ENCODE measurements at places on chromosomes 5 and 9. TPM values are rescaled to one million over a fixed set of nuclear protein-coding genes. Genes with fewer than 3 reads are reported as not detected.

Gene IL13
- total RNA-seq = 69.0 TPM

DNA sequence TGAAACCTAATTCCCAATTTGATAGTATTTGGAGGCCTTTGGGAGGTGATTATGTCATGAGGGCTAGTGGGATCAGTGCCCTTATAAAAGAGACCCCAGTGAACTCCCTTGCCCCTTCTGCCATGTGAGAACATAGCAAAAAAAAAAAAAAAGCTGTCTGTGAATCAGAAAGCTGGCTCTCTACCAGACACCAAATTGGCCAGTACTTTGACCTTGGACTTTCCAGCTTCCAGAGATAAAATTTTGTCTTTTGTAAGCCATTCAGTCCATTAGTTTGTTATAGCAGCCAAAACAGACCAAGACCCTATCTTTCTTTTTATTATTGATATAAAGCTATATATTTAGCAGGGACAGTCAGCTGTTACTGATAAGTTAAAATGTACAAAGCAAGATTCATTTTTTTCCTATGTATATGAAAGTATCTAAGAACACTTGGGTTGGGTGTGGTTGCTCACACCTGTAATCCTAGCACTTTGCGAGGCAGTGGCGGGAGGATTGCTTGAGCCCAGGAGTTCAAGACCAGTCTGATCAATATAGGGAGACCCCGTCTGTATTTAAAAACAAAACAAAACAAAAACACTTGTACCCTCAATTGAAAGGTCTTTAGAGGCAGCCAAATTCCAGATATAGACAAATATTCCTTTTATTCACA, 8.1 kb upstream of the C5orf24 start:
- DNase-seq = no peak

Gene ZNF367
- 47.8 TPM for total RNA-seq

Gene TERT
- total RNA-seq = 2.0 TPM

- DNase-seq = no peak
Measured at GRCh38 chr5:135030956-135031812, 2.8 kb downstream of the PITX1 start.

- no peak for DNase-seq
Measured at GRCh38 chr5:21774801-21775200, 1078.3 kb downstream of the CDH12 start.

GRCh38 chr9:109467936-109468335, 30.2 kb downstream of the PTPN3 start:
- DNase-seq = no peak

All from CD8-positive, alpha-beta memory T cell (primary cell).